AG08395 (cell line): ENCODE measurements at places on chromosomes 16 and 17.

- no peak for DNase-seq
Measured at GRCh38 chr17:81844887-81845286, 10.0 kb upstream of the PPP1R27 start.

- DNase-seq, result no peak
Measured at GRCh38 chr17:19573075-19573474, 39.4 kb downstream of the SLC47A1 start.

GRCh38 chr16:79062821-79063220 is 537.7 kb downstream of the MAF start:
- no peak for DNase-seq

DNA sequence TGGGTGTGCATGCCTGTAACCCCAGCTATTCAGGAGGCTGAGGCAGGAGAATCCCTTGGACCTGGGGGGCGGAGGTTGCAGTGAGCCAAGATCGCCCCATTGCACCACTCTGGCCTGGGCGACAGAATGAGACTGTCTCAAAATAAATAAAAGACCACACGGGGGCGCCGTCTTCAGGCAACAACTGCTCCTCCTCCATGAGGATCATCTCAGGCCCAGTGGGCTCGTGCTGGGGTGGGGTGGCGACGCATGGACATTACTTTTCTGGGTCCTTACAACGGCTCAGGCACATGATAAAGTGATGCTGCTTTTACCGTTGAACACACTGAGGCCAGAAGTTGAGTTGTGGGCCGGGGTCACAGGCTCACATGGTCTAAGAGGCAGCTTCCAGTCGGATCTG is 56.2 kb downstream of the PRMT7 start:
- DNase-seq, result peak; percentile 58

DNA sequence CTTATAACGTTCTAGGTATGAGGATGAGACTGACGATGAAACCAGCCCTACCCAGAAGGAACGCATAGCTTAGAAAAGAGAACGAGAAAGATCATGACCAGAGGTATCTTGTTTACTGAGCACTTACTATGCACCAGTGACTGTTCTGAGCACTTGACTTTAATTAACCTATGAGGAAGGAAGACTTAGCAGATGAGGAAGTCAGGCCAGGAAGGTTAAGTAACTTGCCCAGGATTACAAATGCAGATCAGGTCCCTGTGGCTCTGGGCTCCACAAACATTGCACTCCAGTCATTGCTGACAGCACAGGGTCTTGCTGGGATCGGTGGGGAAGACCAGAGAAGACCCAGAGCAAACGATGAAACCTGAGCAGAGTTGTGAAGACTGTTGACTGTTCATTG is 7.1 kb downstream of the KRT13 start:
- DNase-seq, result no peak

- DNase-seq, result no peak
Measured at GRCh38 chr17:78006338-78006737, 47.8 kb downstream of the TNRC6C start.

DNA sequence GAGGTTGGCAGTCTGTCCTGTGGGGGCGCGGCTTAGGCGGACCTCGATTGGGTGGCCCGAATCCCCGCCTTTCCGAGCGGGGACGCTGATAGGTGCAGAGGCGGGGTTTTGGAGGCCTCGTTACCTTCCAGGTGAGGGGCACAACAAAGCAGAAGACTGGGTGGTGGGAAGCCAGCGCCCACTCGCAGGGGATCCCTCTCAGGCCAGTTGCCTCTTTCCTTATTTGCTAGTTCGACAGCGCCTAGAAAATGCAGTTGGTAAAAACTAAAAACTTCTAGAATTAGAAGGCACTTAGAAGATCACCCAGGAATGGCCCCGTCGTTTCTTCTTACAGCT is 730 bp downstream of the KAT7 start:
- no peak for DNase-seq

GRCh38 chr16:62970851-62971250 is 934.6 kb upstream of the CDH8 start:
- no peak for DNase-seq
